ENCODE measurements at places on chromosomes 16 and 17.
A peak's percentile ranks its signal among the peaks of the same experiment; 100 is the strongest.

DNA sequence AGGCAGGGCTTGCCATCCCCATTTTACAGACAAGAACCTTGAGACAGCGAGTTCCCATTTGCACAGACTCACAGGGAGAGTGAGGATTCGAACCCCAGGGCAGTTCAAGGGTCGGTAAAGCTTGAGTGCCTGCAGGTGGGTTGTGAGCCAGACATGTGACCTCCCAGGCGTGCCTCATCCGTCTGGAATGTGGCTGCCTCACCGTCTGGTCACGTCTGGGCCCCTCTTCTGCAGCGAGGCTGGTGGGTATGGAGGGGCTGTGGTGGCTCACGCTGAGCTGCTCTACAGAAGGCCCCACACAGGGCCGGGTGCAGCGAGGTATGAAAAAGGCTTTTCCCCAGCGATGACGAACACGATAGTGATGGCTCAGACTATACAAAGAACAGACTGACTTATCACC, 35.8 kb upstream of the LHX1 start:
- no peak for DNase-seq

DNA sequence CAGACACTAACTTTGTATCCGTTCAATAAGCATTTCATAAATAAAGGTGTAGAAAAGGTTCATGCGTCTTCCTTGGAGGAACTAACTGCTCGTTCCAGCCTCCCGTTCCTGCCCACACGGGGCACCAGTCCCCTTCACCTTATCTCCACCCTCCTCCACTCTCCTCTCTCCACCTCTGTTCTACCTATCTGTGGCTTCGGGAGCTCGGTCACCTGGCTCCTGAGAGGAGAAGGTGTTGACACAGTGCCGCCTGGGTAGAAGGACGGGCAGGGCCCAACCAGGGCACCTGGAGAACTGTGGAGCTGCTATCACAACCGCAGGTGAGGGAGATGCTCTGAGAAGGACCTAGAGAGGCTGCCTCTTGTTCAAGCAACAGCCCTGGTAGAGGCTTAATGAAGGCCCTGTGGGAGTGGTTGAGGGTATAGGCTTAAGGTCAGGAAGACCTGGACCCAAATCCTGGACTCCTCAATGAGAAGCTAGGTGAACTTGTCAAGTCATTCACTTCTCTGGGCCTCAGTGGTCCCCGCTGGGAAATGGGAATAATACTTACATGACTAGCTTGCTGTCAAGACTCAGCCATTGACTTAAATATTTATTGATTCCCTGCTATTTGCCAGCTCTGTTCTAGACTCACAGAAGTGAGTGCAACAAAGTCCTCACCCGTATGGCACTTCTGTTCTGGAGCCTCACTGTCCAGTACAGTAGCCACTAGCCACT, 9.6 kb upstream of the MINK1 start:
- DNase-seq = no peak

DNA sequence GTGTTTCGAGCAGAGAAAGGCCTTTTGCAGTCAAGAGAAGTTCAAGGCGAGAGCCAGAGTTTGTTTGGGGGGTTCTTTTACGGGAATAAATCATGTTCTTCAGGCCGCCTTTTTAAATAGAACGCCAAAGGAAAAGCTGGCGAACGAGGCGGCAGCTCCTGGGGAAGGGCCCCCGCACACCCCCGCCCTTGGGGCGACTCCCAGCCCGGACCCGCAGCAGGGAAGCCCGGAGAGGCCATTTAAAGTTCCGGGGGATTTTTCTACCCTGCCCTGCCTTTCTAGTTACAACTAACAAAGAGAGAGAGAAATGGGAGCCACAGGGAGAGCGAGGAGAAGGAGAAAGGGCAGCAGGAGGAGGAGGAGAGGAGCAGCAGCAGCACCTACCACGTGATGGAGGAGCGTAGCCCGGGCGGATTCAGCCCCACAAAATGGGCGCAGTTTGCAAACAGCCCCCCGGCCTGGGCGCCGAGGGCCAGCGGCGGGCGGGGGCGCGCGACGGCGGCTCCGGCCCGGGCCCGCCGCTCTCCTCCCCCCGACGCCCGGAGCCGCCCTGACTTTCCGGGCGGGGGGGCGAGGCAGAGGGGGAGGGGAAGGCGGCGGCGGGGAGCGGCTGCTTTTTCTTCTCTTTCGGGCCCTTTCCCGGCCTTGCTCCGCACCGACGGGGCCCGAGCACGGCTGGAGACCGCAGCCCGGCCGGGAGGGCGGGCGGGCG, 634 bp downstream of the KANSL1 start:
- DNase-seq = peak; percentile 61

- no peak for DNase-seq
Measured at GRCh38 chr17:47099451-47099986, 89.6 kb downstream of the CDC27 start.

DNA sequence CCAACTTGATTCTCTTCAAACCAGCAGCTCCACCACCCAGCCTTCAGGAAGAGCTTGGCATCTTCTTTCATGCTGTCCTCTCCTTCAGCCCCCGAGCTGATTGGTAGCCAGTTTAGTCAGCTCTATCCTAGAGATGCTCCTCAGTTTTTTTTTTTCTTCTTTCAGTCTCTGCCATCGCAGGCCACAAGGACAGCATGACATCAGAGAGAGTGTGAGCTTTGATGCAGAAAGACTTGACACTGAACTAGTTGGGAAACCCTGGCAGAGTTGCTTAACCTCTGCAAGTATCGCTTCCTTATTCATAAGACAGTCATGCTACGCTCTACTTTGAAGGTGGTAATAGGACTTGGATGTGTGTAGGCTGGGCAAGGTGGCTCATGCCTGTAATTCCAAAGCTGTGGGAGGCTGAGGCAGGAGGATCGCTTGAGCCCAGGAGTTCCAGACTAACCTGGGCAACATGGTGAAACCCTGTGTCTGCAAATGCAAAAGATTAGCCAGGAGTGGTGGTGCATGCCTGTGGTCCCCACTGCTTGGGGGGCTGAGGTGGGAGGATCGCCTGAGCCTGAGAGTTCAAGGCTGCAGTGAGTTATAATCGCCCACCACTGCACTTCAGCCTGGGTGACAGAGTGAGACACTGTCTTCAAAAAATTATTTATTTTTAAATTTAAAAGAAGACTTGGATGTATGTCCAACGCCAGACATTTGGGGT, 2.6 kb downstream of the CD300LB start:
- no peak for DNase-seq

- no peak for DNase-seq
Measured at GRCh38 chr16:66600477-66600876, 4.0 kb upstream of the CMTM3 start.

DNA sequence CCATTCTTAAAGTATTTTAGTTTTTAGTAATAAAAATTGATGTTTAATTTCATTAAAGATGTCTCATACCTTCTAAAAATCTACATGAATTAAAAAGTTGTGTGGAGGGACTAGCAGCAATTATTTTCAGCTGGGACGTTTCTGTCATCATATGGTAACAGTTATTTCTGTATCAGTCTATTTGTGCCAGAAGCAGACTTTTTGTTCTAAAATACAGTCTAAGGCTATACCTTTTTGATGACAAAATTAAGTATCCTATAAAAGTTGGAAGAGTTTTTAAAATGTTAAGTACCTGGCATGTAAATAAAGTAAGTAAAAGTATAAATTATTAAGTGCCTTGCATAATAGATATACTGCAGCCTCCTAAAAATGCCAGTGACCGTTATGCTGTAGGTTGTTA, 5.9 kb downstream of the TAOK1 start:
- no peak for DNase-seq

DNA sequence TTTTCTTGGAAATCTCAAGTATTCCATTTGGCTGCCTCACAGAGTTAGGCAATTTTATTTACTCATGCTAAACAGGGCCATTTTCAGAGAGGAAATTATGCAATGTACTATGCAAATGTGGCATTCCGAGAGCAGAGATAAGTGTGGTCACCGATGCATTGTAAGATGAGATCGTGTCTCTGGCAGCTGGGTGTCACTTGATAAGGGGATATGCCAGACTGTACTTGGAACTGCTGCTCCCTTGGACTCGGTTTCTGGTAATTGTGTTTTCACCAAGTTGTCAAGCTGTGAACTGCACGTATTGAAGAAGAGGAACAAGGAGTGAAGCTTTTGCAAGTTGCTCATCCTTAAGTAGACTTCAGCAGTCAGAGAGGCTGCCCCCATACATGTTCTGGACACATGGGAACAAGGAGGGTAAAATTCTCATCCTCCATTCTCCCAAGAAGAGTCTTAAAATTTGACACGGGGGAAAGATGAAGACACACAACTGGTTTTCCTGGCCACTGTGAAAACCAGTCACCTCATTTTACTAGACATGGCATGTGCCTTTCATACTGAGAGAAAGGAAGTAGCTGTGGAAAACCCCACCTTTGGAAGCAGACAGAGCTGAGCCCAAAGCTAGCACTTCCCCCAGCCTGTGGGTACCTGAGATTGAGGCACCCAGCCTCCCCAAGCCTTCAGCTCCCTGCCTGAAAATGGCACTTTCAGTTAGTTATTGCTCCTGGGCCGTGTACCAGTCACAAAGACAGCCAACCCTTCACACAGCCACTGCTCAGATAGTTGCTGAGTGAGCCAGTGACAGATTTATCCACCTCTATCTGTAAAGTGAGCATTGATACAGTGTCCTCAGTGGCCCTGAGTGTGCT, 150.7 kb downstream of the SOCS1 start:
- no peak for DNase-seq

GRCh38 chr16:749010-749409, 8.2 kb upstream of the CIAO3 start:
- DNase-seq = no peak

DNA sequence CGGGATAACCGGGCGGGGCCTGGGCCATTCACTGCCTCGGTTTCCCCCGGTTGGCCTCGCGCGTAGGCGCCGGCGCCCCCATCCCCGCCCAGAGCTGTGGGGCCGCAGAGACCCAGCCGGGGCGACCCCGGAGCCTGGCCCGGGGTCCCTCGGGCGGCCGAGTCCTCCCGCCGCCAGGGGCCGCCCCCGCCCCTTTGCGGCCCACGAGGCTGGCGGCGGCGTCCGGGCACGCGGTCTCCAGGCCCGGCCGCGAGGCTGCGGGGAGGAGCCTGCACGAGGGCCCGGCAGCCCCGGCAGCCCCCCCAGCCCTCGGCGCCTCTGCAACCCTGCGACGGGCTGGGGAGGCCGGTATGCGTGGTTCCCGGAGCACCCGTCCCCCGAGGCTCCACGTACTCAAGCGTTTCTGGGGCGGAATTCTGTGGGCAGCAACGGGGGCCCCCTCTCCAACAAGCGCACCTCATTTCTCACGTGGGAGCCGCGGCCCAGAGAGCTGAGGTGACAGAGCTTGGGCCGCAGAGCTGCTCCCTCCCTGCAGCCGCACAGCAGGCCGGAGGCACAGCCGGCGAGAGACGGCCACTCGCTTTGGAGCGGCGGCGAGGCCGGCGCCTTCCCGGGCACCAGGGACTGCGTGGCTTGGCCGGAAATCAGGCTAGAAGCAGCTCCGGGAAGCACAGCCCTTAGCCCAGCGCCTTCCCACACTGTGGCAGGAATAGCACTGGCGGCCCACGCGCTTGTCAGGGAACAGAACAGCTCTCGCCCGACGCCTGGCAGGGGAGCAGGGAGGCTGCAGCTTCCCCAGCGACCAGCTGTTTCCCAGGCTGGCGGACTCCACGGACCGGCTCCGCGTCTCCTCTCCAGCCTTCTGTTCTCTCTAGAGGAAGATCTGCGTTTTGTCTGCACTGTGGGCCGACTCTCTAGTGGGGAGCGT, 867 bp upstream of the LIMD2 start:
- DNase-seq = peak; percentile 5

DNA sequence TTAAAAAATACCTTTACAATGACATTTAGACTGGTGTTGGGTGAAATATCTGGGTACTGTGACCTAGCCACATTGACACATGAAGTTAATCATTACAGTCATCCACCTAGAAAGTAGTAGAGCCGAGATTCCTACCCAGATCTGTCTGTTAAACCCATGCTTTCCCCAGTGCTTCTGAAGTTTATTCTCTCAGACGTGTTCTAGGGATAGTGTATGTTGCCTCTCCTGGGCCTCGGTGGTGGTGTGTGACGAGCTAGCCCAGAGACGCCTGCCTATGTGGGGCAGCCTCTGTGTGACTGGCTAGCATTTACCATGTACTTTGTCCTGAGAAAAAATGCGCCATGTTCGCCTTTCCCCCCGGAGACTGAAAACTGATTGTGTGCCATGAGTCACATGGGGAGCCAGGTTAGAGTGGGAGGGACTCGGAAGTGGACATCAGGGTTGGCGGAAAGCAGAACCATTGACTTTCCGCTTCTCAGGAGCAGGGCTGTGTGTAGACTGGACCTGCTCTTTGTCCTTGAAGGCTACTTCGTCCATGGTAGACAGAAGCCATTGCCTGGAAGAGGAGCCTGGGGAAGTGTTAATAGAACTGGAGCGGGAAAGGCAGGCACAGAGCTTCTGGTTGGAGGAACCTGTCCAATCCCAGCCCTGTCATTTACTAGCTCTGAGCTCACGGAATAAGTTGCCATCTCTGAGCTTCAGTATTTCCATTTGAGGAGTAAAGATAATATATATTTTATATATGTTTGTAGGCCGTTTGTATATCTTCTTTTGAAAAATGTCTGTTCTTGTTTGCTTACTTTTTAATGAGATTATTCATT, 235.5 kb downstream of the SNX29 start:
- DNase-seq = no peak

- no peak for DNase-seq
Measured at GRCh38 chr16:10652730-10653590, 41.8 kb downstream of the TEKT5 start.

- no peak for DNase-seq
Measured at GRCh38 chr16:35210681-35211433, 1751.4 kb downstream of the TP53TG3F start.

DNA sequence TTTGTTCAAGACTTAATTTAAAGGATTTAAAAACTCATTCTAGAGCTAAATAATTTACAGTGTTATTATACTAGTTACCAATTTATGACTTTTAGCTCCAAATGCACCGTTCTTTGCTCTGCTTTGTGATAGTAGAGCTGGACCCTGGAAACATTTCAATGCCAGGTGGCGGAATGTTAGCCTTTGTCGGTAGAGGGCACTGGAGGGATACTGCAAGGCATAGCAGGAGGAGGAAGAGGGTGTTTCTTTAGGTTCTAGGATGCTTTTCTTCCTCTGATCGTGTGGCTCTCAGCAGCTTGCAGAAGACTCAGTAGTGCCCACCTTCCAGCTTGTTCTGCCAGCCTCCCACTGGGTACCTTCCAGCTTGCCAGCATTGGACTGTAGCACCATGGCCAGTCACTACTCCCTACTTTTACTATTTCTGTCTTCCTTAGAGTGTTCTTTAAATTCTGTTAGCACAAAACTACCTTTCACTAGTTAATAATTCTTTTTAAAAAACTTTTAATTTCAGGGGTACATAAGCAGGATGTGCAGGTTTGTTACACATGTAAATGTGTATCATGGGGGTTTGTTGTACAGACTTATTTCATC, 325.3 kb downstream of the UTP18 start:
- peak; percentile 34 for DNase-seq

DNA sequence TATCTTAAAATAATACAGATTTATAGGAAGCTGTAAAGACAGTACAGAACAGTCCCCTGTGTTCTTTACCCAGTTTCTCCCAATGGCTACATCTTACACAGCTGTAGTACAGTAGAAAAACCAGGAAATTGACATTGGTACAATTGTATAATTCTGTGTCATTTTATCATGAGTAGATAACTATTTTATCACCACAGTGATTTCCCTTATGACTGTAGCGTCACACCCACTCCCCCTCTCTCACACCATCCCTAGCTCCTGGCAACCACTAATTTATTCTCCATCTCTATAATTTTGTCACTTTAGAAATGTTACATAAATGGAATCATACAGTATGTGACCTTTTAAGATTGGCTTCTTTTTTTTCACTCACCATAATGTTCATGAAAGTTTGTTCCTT, 30.9 kb downstream of the CLTC start:
- DNase-seq = no peak

- DNase-seq = no peak
Measured at GRCh38 chr17:49388290-49388640, 26.2 kb upstream of the ZNF652 start.

Measured in NCI-H446 treated with DMSO at 0.1 percent for 48 hours (cell line).